ENCODE measurements at places on chromosomes 3 and 15. TPM values are rescaled to one million over a fixed set of nuclear protein-coding genes. Genes with fewer than 3 reads are reported as not detected.

TMCC1 gene
- total RNA-seq, result 21.7 TPM

EFCC1 gene
- total RNA-seq, result 12.1 TPM

GRCh38 chr3:172104471-172105072, 65.2 kb downstream of the FNDC3B start:
- DNase-seq, result peak; percentile 35

GOLGA6B gene
- not detected for total RNA-seq

TMEM207 gene
- not detected for total RNA-seq

DNA sequence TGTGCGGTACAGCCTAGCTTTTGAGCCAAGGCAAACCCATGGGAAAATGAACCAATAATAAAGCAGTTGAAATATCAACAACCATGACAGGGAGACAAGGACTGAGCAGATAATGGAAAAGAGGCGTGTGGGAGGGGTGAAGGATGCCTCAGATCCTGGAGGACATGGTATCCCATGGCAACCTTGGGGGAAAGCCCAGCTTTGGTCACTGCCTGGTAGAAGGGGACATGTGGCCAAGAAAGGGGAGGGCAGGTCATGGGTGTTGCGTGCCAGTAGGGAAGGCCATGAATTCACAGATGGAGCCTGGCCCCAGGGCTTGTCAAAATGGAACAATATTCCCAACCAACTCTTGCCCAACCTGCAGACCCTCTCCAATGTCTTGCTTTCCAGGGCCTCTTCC, 140.5 kb upstream of the SMAD3 start:
- DNase-seq, result no peak

GRCh38 chr3:186172353-186172752, 63.5 kb upstream of the ETV5 start:
- no peak for DNase-seq

- DNase-seq, result no peak
Observed at GRCh38 chr3:148763986-148764935, 63.4 kb upstream of the CPB1 start.

DNA sequence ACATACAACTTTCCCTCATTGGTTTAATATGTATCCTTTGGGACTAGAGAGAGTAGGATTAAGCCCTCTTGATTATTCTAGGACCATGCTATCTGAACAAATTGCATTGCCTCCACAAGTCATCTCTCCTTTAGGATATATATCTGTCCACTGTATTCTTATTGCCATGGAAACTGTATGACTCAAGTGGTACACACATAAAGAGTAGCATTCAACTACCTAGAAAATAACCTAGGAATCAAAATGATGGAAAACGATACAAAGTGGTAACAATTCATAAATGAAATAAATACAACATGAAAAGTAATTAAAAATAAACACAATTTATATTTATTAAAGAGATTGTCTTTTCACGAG, 212.1 kb upstream of the P2RY1 start:
- DNase-seq, result no peak

MYLK gene
- total RNA-seq, result 69.6 TPM

DNA sequence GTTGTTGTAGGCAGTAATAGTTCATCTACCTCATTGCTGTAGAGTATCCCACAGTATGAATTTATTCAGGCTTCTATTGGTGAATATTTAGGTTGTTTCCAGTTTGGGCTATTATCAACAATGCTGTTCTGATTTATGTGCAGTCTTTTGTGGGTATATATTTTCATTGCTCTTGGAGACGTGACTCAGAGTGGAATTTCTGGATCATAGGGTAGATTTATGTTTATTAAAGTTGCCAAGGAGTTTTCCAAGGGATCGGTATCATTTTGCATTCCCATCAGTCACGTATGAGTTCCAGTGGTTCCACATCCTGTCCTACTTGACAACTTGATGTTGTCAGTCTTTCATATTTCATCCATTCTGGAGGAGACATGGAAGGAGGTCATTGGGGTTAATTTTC, 8.4 kb upstream of the HRH1 start:
- DNase-seq, result peak; percentile 80

GRCh38 chr3:102104033-102104432, 254.7 kb downstream of the NFKBIZ start:
- no peak for DNase-seq

DNA sequence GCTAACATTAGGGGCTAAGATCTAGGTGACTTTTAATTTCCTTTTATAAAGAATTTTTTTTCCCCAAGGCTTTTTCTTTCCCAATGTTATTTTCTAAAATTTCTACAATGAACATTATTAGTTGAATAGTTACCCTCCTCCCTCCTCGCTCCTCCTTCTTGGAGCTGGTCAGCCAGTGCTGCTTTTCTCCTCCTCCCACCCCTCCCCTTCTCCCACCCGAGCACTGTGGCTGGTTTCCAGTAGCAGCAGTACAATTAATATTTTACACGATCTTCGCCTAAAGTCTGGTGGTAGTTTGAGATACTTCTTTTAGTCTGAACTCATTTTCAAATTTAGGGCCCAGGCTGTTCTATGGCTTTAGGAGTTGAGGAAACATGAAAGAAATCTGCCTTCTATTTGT, 41.6 kb downstream of the EEFSEC start:
- DNase-seq, result no peak

NTRK3 gene
- under 0.01 TPM for total RNA-seq

RYR3 gene
- not detected for total RNA-seq

COPS2 gene
- 102 TPM for total RNA-seq

DUOXA2 gene
- not detected for total RNA-seq

SPATA12 gene
- total RNA-seq, result 0.17 TPM

DNA sequence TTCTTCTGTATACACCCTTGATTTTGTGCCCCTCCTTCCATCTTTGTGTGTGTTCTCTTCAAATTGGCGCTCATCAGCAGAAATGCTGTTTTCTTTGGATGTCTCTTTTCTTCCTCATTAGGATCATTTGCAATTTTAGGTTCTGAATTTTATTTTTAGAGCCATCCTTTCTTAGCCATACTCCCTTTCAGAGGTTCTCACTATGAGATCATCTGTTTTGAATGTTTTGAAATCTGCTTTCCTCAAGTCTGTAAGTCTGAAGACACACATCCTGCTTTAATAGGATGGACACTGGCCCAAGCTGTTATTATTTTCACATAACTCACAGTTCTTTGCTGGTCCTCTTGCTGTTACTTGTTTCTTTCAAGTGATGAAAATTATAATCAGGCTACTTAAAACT, 124.8 kb downstream of the BDH1 start:
- DNase-seq, result no peak

GRCh38 chr3:197874653-197875052, 75.3 kb upstream of the RPL35A start:
- no peak for DNase-seq

GRCh38 chr15:63172851-63173451, 15.7 kb upstream of the RPS27L start:
- no peak for DNase-seq

- no peak for DNase-seq
Observed at GRCh38 chr3:117700573-117701360, 991.2 kb downstream of the TUSC7 start.

- no peak for DNase-seq
Observed at GRCh38 chr3:63644212-63644797, 8.2 kb upstream of the SNTN start.

DNA sequence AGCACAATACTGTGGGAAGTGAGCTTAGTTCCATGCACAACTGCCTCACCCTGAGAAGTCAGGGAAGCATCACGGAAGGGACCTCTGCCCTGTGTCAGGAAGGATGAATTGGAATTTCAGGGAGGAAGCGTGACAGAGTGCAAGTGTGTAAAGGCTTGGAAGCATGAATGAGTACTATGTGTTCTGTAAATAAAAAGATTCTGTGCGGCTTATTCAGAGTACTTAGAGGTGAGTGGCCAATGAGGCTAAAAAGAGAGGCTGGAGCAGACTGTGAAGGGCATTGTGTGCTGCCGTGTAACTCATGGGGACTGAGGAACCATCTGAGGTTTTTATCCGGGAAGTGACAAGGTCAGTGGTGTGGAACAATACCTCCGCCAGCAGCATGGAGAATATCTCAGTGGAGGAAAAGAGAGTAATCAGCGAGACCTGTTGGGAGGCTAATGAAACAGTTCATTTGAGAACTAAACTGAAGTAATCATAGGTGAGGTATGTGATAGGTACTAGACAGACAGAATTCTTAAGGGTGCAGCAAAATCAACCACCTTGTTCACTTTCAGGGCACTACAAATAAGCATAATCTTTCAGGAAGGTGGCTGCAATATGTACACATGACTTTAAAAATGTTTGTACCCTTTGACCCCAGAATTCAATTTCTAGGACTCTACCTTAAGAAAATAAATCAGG, 64.9 kb upstream of the SPRED1 start:
- peak; percentile 37 for DNase-seq

CTXN2 gene
- not detected for total RNA-seq

DNA sequence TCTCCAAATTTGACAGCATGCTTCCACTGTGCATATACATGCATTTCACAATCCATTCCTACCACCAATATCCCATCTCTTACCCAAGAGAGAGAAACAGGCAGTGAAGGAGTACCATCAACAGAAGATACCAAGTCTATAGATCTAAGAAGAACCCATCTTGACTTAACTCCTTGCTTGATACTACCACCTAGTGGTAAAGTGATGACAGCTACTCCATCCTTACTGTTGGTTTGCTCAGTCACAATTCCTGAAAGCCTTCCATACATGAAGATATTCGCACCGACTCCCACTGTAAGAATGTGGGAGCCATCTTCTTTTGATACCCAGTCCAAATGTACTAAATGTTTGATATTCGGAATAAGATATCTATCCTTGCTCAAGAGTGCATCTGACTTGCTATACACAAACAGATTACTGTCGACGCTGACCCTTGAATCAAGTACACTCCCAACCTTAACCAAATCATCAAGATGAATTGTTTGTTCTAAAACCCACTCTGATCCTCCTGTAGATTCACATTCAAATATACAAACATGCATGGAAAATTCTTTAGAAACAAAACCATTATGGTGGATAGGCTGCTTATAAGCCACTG, 123.1 kb downstream of the DMXL2 start:
- peak; percentile 68 for DNase-seq

CYP1A2 gene
- not detected for total RNA-seq

LRRN1 gene
- not detected for total RNA-seq

ASB7 gene
- 23.7 TPM for total RNA-seq

SPINK8 gene
- not detected for total RNA-seq

NECTIN3 gene
- total RNA-seq, result 57.7 TPM

GRCh38 chr3:192188218-192188835, 539.0 kb downstream of the FGF12 start:
- DNase-seq, result peak; percentile 58

GRCh38 chr15:55007561-55007960, 189.2 kb downstream of the RSL24D1 start:
- no peak for DNase-seq

- DNase-seq, result no peak
Observed at GRCh38 chr3:140552403-140552802, 125.5 kb upstream of the TRIM42 start.

- DNase-seq, result no peak
Observed at GRCh38 chr3:194727435-194728128, 41.9 kb downstream of the FAM43A start.

DNA sequence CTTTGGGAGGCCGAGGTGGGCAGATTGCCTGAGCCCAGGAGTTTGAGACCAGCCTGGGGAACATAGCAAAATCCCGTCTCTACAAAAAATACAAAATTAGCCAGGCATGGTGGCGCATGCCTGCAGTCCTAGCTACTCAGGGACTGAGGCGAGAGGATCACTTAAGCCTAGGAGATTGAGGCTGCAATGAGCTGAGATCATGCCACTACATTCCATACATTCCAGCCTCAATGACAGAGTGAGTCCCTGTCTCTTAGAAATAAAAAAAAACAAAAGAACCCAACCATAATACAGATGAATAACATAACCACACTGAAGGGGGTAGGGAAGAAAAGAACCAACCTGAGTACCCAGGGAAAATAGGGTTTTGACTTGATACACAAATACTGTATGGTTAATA, 19.7 kb upstream of the CGNL1 start:
- DNase-seq, result peak; percentile 54

DNA sequence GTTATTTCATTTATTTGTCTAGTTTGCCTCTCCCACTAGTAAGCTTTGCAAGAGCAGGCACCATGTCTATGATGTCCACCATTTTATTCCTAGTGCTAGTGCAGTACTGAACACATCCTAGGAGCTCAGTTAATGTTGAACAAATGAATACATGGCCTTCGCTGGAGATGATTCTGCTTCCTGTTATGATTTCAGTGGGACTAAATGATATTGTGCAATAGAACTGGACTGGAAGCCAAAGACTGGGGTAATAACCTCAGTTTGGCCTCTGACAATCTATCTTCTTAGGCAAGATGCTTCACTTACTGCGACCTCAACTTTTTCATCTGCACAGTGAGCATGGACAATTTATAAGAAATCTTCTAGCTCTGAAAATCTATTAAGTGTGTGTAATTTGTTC, 191.3 kb downstream of the ADAMTSL3 start:
- DNase-seq, result no peak

NUP210 gene
- 2.6 TPM for total RNA-seq

DNA sequence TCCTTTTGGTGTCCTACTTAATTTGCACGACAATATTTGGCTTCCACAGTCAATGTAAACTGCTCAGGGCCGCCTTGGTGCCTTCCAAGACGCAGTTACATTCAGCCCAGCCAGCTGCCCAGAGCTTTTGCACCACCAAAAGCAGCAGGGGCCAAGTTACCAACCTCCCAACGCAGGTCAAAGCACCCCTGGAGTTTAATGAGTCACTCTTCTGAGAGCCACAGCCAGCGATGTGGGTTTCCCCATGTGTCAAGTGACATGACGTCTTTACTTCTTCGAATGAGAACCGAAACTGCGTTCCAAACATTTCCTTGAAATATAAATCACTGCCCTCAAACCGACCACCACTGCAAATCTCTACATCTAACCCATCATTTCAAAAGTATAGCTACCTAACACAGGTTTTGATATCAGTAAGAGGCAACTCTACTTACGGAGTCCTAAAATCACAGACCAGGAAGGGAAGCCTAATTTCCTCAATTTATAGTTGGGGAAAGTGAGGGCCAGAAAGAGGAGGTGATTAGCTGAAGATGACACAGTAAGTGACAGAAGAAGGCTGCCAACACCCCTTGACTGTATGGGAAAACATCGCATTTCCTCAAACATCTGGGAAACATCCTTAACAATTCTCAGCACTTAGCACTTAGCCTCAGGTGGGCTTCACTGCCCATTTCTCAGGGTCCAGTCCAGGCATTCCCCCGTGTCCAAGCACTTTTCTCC, 24.5 kb downstream of the MB21D2 start:
- no peak for DNase-seq

PLSCR4 gene
- total RNA-seq, result 677 TPM

- DNase-seq, result no peak
Observed at GRCh38 chr3:148710665-148711064, 13.0 kb downstream of the AGTR1 start.

DNA sequence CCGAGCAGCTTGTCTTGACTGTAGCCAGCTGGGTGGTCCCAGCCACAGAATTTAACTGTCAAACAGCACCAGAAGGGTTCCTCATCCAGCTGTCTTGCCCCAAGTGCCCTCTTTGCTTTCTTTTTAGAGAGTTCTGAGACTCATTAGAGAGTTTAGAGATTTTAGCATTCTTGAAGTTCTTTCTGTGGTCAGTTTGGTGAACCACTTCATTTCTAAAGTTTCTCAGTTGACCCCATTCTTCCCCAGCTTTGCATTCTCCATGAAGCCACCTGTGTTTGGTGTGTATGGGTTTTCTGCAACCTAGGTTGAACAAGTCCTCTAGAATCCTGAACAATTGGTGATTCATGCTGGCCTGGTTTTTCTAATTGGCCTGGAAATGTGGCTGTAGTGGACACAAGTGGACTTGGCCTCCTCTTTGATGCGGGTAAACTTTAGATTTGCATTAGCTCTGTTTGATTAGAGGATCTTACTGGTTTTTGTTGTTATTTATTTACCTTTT, 33.7 kb downstream of the FLNB start:
- peak; percentile 69 for DNase-seq

All from dermis blood vessel endothelial cell (primary cell).